ENCODE measurements at places on chromosomes 7 and 10.

DNA sequence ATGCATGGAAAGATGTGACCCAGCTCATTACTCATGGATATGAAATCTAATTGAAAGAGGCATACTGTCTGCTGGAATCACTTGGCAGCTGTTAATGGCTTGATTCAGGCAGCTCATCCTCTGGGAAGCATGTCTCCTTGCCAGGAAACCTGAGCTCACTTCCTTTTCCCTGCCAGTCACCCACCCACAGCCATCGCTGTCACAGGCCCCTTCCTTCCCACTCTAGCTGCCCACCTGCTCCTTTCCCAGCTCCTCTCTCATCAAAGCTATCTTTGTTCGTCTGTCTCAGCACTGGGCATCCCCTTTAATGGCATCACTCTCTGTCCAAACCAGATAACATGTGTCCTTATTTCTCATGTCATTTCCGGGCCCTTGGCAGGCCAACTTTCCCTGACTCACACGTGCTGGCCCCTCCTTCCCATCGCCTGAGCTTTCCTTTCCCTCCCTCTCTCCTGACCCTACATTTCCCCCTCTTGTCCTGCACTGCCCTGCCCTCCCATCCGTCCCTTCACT lies 721.9 kb downstream of the TNS3 start:
- DNase-seq, result no peak

DNA sequence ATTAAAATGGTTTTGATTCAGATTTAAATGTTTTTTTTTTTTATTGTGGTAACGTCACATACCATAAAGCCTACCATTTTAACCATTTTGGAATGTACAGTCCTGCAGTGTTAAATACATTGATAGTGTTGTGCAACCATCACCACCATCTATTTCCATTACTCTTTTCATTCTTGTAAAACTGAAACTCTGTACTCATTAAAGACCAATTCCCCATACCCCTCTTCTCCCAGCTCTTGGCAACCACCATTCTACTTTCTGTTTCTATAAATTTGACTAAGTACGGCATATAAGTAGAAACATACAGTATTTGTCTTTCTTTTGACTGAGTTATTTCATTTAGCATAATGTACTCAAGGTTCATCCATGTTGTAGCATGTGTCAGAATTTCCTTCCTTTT lies 96.2 kb downstream of the EXOC4 start:
- DNase-seq, result no peak

- DNase-seq, result no peak
Measured at GRCh38 chr10:69317626-69318105, 39.4 kb downstream of the HK1 start.

- DNase-seq, result no peak
Measured at GRCh38 chr7:91946549-91946948, 5.9 kb downstream of the AKAP9 start.

DNA sequence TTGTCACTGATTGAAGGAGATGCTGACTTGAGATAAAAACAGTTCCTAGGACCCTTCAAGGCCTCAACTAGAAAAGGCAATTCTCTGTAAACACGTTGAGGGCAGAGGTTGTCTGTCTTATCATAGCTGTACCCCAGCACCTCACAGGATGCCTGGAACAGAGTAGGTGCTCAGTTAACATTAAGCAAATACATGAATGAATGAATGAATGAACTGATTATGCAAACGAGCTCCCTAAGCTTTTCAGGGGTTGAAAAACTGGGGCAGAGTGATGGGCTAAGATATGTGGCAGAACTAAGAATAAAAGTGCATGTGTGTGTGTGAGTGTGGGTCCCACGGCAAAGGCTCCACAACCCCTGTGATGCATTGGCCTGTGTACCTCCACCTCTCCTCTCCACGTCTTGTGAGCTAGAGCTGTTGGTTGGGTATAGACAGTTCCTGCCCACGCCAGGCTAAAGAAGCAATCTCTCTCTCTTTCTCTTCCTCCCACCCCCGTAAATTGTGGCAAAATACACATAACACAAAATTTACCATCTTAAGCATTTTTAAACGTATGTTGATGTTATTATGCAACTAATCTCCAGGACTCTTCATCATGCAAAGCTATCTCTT lies 20.9 kb upstream of the SMC3 start:
- DNase-seq, result no peak

- DNase-seq, result no peak
Measured at GRCh38 chr7:81111781-81112540, 193.1 kb upstream of the SEMA3C start.

- DNase-seq, result no peak
Measured at GRCh38 chr7:144830811-144831210, 5.0 kb downstream of the TPK1 start.
